ENCODE measurements at places on chromosomes 7 and 10.

GRCh38 chr10:48364659-48365405 is 58.4 kb downstream of the MAPK8 start:
- peak; percentile 7 for DNase-seq

- no peak for DNase-seq
Observed at GRCh38 chr7:156073366-156074052, 261.2 kb upstream of the SHH start.

DNA sequence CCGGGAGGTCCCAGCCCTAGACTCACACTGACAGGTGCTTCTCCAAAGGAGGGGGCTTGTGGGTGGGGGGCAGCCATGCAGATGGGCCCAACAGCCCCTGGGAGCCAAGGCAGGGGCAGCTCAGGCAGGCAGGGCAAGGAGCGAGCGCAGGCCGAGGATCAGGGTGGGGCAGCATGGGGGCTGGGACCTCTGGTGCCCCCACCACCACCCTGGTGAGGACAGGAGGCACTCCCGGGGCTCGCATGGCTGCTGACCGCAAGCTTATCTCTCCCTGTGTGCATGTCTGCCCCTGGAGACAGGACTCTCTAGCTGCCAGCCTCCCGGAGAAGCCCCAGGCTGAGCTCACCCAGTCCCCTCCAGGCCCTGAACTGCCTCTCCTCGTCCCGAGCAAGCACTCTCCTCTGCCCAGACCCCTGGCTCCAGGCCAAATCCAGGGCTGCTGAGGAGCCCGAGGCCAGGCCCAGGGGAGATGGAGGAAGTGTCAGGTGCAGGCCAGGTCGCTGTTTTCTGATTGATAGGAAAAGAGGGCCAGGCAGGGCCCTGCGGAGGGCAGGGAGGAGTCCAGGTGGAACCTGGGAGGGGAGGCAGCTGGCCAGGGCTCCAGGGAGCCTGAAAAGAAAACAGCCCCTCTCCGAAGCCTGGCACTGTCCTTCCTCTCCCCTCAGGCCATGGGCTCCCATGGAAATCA is 39.0 kb downstream of the PDGFA start:
- DNase-seq = no peak

DNA sequence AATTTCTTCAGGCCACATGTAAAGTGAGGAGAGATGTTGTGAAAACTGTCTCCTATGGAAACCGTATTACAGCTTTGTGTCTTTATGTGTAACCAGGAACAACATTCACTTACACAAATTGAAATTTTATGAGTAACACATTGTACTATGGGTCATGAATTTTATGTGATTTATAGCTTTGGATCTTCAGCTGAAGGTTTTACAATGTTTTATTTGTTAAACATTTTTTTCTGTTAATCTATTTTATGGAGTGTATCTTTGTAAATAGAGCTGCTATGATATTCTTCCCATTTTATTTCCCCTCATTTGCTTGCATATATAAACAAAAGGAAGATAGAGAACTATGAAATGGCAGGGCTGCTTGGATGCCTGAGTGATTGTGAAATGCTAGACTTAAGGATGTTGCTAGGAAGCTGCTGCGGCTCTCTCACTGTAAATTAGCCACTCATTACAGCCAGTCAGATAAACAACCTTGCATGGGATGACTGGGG is 104.5 kb upstream of the PCLO start:
- DNase-seq = no peak

DNA sequence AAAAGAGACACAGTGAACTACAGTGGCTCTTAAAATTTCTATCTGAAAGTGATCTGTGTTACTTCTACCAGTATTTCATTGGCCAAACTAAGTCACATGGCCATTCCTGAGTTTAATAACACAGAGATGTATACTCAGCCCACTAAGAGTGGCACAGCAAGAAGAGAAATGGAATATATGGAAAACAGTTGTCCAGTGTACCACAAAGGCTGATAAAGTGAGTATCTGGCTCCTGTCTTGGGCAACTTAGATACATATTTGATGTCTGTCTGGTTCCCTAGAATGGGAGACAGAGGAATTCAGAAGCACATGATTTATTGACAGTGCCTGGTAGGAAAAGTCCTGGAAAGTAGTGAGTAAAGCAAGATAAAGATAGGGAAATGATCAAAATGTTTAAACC is 10.1 kb upstream of the PON1 start:
- DNase-seq = no peak

DNA sequence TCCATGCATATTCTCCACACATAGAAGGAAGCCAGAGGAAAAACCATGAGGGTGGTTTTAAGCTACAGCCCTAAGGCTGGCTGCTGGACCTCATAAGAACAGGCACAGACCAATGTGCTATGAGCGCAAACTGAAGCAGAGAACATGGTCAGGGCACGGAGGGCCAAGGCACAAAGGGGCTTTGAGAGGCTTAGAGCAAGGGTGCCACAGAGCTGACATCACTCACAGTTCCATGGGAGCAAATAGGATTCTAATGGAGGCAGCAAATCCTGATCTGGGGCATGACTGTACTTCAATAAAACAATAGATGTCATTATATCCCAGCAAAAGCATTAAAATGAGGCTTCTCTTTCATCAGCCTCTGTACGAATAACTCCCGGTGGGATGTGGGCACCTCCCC is 162.4 kb downstream of the COBL start:
- DNase-seq = no peak

- peak; percentile 23 for DNase-seq
Observed at GRCh38 chr10:72738486-72738885, 46.5 kb downstream of the MCU start.

- DNase-seq = no peak
Observed at GRCh38 chr10:6778992-6779701, 199.1 kb upstream of the PRKCQ start.
